ENCODE measurements at places on chromosomes 1 and 21. TPM values are rescaled to one million over a fixed set of nuclear protein-coding genes. Genes with fewer than 3 reads are reported as not detected.
A peak's percentile ranks its signal among the peaks of the same experiment; 100 is the strongest.

Gene SERPINC1
- total RNA-seq: not detected

Gene RNU1-1
- not detected for total RNA-seq

Gene WNT9A
- 2.7 TPM for total RNA-seq

Gene MIXL1
- not detected for total RNA-seq

Gene SLC6A17
- 3.2 TPM for total RNA-seq

Gene VHLL
- total RNA-seq: not detected

Gene CCNL2
- total RNA-seq: 34.9 TPM

Gene RNU1-2
- not detected for total RNA-seq

Gene ASCL5
- total RNA-seq: 0.07 TPM

Gene LHX8
- not detected for total RNA-seq

DNA sequence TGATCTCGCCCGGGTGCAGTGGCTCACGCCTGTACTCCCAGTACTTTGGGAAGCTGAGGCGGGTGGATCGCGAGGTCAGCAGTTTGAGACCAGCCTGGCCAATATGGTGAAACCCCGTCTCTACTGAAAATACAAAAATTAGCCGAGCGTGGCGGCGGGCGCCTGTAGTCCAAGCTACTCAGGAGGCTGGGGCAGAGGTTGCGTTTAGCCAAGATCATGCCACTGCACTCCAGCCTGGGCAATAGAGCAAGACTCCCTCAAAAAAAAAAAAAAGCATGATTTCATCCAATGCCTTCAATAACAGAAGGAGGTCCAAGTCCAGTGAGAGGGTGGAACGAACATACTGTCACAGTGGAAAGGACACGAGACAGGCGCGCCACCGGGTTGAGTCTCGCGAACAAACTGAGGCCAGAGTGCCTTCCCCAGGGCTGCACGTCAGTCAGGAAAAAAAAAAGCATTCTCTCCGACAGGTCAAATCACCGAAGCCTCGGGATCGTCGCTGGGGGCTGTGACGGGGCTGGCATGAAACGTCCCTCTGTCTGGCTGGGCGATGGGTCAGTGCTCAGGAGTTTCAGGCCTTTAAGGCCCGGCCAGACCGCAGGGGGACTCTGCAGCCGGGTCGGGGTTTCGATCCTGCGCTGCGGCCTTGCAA, 8.4 kb upstream of the CROCC start:
- no peak for DNase-seq

DNA sequence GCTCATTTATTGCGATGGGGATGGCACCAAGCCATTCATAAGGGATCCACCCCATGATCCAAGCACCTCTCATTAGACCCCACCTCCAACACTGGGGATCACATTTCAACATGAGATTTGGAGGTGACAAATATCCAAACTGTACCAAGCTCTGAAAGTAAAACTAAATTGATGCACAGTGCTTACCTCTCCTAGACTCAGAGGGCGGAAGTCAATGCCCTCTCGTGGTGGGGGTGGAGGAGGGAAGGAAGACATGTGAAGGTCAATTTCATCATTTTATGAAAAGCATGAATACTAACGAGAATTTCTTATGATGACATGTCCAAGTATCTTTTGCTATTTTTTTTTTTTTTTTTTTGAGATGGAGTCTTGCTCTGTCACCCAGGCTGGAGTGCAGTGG, 120.0 kb downstream of the PGBD5 start:
- DNase-seq: no peak

DNA sequence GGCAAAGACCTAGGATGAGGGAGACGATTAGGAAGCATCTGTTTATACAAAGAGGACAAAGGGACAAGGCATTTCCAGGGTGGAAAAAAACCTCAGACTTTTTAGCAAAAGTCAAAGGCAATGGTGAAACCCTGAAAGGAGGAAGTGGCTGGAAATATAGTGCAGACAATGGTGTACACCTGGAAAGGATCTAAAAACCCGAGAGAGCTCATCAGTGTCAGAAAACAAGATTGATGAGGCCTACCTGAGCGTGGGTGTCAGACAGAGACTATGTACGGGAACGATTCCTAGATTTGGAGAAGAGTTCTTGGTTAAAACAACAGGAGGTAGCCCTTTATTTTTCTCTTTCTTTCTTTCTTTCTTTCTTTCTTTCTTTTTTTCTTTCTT, 68.8 kb upstream of the HUNK start:
- no peak for DNase-seq

DNA sequence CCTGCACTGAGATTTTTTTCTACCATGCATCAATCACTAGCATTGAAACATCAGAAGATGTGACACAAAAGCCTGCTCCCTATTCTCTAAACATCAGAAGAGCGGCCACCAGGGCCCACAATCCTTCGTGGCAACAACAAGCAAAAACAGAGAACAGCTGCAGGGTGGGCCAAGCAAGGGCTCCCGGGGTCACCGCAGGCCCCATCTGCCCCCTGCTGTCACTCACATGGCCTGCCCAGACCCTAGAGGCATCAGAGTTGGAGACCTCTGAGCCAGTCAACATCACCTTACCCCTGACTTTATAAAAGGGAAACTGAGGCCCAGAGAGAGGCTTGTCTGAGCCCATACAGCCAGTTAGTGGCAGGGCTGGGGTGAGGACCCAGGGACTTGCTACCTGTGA, 1.8 kb downstream of the LAPTM5 start:
- DNase-seq: no peak

DNA sequence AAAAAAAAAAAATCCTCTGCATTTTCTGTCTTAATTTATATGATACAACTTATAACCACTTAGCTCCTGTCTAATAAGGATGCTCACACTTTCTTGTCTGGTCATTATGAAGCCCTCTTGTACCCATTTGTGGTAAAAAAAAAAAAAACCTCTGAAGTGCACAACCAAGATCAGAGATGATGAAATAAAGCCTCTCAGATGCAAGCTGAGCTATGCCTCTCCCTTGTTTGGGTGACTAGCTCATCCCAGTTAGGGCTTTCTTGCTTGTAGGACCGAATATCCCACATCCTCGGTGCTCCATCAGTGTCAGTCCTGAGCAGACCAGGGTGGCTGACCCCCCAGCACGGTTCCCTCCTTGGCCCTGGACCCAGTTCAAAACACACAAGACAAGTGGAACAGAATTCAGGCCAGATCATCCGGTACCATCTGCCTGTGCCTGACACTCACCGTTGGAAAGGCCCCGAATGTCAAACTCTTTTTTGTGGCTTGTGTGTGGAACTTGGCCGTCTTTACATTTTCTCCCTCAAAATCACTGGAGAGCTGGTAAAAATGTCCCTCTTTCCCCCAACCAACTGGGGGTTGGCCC, 6.3 kb upstream of the SELENON start:
- DNase-seq: no peak

GRCh38 chr1:44723064-44723463, 7.9 kb downstream of the RNU5D-1 start:
- DNase-seq: no peak

GRCh38 chr1:116983678-116984077, 17.9 kb upstream of the CD101 start:
- no peak for DNase-seq

GRCh38 chr1:210558302-210558701, 229.6 kb downstream of the HHAT start:
- peak; percentile 14 for DNase-seq

- peak; percentile 51 for DNase-seq
Observed at GRCh38 chr1:197303463-197303862, 35.4 kb downstream of the CRB1 start.

DNA sequence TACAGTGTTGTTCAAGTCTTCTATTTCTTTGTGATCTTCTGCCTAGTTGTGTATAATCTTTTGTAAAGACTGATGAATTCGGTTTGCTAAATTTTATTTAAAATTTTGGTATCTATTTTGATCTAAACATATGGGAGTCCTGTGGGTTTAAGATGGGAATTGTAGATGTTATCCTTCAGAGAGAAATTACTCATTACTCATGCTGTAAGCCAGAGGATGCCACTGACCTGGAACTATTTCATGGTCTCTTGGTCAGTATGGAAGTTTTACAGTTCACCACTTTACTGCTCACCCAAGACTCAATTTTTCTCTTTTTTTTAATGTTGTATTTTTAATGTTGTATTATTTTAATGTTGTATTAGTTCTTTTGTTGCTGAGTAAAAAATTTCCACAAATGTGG, 138.6 kb upstream of the B3GALT2 start:
- DNase-seq: no peak

GRCh38 chr1:52550447-52550846, 2.4 kb downstream of the TUT4 start:
- no peak for DNase-seq

DNA sequence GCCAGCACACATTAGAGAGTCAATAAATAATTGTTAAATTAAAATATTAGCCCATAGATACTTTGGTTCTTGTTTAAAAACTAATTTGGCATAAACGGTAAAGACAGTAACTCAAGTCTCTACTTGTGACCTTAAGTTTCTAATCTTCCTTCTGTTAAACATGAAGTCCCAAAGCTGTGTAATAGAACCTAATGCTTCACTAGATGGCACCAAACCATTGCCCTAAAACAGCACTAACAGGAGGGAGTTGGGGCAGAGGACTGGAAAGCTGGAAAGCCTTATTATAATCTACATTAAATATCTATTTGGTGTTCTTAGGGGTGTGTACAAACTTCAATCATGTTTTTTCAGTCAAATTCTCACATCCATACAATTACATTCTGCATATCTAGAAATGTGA, 176.7 kb downstream of the OLFM3 start:
- DNase-seq: peak; percentile 4

DNA sequence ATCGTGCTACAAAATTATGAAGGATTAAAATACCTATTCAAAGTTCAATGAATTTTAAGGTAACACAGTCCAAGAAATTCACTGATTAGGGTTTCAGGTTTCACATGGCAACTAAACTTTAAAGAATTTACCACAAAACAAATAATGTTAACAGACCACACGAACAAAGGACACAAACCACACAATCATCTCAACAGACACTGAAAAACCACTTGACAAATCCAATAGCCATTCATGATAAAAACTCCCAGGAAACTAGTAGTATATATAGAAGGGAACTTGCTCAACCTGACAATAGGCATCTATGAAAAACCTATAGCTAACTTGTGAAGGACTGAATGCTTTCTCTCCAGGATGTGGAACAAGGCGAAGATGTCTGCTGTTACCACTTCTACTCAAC, 21.1 kb upstream of the SH2D5 start:
- no peak for DNase-seq

- DNase-seq: no peak
Observed at GRCh38 chr1:85621430-85621829, 40.9 kb downstream of the CCN1 start.

DNA sequence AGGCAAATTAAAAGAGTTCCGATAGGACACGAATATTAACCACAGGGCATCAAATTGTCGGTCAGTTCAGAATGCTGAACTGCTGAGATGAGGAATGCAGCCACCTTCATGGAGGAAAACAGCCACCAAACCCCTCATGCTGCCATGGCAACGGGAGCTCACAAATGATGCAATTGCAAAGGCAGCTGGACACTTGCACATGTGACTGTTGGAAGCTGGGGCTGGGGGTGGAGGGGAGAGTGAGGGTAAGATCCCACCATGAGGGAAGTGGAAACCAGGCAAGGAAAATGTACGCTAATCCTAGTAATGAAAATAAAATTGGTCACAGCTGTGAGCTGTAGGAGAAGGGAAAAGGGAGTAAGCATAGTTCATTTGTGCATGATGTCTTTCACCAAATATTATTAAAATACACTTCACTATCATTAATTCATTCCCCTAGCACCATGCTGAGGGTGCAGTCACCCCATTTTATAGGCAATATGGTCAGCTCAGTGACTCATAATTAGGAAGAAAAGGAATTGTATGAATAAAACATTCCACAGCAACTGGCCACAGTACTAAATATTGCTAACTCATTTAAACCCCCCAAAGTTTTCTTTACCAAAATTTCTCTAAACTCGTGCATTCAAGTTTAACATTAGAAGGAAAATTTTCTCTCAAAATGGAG, 15.3 kb downstream of the BECN2 start:
- no peak for DNase-seq

- no peak for DNase-seq
Observed at GRCh38 chr1:205481629-205482151, 22.8 kb upstream of the CDK18 start.

GRCh38 chr1:153509729-153510354, 25.9 kb downstream of the S100A6 start:
- no peak for DNase-seq

DNA sequence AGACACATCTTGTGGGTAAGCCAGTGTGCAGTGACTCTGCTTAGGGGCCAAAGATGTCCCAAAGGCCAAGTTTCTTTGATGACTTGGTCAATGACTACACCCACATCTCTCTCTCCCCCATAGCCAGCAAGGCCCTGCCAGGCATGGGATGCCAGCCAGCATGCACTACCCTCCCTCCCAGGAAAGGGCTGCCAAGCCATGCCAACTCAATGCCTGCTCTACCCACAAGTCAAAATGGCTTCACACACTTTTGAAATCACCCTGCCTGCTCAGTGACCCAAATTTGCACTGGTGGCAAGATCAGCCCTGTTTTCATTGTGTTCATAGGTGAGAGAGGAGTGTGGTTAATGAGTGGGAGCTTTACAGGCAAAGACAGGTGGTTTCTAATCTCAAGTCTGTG, 112.5 kb downstream of the MATN1 start:
- DNase-seq: no peak

GRCh38 chr1:108316545-108316944, 72.7 kb upstream of the NBPF4 start:
- no peak for DNase-seq

DNA sequence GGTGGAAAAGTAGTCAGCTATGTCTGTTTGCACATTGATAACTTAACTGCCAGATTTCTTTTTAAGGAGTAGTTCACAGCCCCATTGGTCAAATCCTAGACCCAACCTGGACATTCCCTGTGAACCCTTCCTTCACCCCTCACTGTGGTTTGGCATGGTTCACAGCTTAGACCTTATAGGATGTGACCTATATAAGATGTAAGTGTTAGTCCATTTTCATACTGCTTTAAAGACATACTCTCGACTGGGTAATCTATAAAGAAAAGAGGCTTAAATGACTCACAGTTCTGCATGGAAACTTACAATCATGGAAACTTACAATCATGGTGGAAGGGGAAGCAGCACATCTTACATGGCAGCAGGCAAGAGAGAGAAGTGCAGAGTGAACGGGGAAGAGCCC, 1066.2 kb downstream of the TTLL7 start:
- DNase-seq: no peak

DNA sequence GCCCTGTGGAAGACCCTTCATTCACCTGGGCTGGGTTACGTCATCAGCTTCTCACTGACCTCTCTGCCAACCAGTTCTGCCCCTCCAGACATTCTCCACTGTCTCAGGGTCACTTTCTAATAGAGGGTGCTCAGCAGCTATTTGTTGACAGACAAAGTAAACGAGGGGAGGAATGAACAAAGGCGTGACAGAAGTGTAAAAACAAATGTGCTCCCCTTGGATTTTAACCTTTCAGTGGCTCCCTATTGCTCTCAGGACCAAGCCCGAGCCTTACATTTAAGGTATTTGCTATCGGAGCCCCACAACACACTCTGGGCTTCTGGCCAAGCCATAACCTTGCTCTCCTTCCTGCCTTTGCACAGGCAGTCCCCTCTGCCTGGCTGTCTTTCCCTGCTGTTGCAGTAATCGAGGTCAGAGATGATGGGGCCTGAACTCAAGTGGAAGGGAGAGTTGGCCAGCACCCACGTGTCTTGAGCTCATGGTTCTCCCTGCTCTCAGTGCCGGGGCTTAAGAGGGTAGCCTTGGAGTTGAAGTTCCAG, 9.3 kb upstream of the MARCKSL1 start:
- DNase-seq: no peak

Data from Caki2 (cell line).